ENCODE measurements at places on chromosomes 7 and 10. TPM values are rescaled to one million over a fixed set of nuclear protein-coding genes. Genes with fewer than 3 reads are reported as not detected.

Gene OR9A2
- polyA plus RNA-seq: not detected

Gene HELLS
- polyA plus RNA-seq: 3.4 TPM

Gene CLCN1
- polyA plus RNA-seq: not detected

Gene GLI3
- 1.2 TPM for polyA plus RNA-seq

GRCh38 chr7:141558544-141559183 is 7.5 kb downstream of the AGK start:
- no peak for DNase-seq

GRCh38 chr7:7504910-7505704 is 30.6 kb downstream of the COL28A1 start:
- peak; percentile 38 for DNase-seq

DNA sequence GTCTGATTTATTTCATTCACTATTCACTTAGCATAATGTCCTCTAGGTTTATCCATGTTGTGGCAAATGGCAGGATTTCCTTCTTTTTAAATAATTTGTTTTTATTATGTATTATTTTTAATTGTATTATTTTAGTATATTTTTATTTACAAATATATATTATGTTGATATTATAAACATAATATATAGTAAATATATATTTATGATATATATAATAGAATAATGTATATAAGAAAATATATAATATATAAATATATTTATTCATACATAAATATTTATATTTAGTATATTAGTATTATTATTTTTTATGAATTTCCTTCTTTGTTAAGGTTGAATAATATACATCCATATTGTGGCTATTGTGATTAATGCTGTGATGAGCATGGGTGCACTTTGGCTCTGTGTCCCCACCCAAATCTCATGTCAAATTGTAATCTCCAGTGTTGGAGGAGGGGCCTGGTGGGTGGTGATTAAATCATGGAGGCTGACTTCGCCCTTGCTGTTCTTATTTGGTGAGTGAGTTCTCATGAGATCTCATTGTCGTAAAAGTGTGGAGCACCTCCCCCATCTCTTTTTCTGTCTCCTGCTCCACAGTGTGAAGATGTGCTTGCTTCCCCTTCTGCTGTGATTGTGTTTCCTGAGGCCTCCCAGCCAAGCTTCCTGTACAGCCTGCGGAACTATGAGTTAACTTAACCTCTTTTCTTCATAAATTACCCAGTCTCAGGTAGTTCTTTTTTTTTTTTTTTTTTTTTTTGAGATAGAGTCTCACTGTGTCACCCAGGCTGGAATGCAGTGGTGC is 52.3 kb upstream of the CYP2C18 start:
- no peak for DNase-seq

DNA sequence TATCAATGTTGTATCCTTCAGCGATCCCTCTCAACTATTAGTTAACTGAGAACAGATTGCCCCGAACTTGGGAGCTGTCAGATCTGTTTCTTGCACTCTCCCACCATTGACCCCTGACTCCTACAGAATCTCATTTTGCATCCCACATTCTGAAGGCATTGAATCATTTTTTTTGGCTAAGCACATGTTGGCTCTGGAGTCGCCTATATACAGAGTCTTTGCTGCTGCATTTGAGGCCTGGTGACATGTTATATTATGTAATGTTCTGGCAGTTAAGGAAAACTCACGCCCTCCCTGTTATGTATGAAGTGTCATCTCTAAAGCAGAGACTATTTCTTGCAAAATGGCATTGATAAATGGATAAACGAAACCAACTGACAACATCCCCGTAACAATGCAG is 159.2 kb upstream of the ITGB1 start:
- DNase-seq: no peak

GRCh38 chr10:85787881-85788280 is 578.7 kb downstream of the GRID1 start:
- DNase-seq: no peak

DNA sequence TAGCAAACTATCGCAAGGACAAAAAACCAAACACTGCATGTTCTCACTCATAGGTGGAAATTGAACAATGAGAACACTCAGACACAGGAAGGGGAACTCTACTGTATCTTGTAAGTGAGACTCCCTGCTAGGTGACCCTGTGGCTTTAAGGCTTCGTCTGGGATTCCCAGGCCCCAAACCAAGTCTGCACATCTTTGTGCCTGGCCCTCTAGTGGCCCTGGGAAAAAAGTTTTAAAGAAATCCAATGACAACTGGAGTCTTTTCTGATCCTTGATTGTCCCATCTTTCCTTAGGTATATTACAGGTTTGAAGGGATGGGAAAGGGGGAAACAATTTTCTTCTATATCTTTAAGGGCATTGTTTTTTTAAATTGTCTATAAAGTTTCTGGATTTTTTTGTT is 10.6 kb upstream of the LIPM start:
- DNase-seq: no peak
